ENCODE measurements at places on chromosomes 12 and 14.

DNA sequence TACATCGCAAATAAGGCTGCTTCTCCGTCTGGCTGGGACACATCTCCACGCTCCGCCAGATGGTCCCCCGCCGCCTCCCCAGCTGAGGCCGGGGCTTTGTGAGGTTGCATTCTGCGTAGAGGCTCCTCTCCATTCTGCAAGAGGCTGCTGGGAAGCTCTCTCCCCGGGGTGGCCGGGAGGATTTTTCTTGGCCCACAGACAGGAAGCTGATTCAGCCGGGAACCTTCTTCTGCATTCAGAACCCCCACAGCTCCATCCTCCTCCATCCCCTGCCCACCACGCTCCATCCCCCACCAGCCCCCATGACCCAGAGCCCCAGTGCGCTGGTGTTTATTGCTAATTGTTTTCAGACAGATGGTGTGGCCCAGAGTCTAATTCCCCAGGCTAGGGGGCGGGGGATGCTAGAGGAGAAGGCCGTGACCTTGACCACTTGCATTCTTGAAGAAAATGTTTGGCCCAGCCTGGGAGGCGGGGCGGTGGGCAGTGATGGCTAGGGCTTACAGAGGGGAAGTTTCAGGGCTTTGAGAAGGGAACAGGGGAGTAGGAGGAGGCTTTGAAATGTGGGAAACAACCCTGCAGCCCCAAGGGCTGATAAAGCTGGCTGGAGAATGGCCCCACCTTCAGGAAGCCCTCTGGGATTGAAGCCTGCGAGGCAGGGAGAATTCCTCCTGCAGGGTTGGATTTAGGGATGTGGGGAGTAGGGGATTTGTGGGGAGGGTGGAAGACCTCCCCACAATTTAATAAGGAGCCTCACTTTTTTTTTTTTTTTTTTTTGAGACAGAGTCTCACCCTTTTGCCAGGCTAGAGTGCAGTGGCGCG lies 88.5 kb upstream of the NCOR2 start:
- DNase-seq: no peak

DNA sequence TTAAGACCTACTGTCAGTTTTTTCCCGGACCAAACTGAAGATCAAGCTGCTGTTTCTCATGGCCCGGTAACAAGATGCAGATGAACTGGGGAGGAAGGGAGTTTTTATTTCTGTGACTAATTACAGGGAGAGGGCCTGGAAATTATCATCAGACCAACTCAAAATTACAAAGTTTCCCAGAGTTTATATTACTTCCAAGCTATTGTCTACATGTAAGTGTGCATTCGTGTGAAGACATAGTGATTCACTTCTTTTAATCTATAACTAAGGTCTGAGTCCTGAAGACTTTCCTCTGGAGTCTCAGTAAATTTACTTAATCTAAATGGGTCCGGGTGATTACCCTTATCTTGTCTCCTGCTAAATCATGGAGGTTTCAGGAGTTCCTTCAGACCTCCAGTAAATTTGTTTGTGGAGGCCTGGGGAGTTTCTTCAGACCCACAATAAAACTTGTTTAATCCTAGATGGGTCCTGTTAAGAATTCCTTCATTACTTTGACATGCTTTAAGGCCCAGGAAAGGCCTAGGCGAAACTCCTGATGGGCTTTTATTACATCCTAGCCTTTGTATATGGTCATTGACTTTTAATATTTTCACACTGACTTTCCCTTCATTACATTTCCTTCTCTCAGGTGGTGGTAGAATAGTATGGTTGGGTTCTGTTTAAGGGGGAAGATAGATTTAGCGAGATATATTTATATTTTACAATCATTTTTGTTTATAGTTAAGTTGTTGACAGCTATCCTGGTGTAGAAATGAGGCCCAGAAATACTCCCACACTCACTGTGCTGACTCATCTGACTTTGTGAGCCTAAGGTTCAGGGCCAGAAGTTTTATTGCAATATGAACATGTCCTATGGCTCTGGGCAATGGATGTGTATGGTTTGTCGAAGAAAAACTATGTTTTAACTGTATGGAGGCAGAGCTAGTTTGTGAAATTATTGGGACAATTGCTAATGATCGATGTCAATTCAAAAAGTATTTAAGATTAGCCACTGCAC lies 627.0 kb upstream of the FBXO33 start:
- DNase-seq: no peak

GRCh38 chr12:42486407-42486806 lies 103.1 kb downstream of the PRICKLE1 start:
- no peak for DNase-seq

GRCh38 chr12:8860165-8860961 lies 37.9 kb downstream of the A2ML1 start:
- peak; percentile 23 for DNase-seq

- DNase-seq: no peak
Observed at GRCh38 chr14:76615331-76615730, 145.9 kb upstream of the VASH1 start.

GRCh38 chr12:29150462-29150861 lies 1.4 kb downstream of the FAR2 start:
- DNase-seq: no peak

DNA sequence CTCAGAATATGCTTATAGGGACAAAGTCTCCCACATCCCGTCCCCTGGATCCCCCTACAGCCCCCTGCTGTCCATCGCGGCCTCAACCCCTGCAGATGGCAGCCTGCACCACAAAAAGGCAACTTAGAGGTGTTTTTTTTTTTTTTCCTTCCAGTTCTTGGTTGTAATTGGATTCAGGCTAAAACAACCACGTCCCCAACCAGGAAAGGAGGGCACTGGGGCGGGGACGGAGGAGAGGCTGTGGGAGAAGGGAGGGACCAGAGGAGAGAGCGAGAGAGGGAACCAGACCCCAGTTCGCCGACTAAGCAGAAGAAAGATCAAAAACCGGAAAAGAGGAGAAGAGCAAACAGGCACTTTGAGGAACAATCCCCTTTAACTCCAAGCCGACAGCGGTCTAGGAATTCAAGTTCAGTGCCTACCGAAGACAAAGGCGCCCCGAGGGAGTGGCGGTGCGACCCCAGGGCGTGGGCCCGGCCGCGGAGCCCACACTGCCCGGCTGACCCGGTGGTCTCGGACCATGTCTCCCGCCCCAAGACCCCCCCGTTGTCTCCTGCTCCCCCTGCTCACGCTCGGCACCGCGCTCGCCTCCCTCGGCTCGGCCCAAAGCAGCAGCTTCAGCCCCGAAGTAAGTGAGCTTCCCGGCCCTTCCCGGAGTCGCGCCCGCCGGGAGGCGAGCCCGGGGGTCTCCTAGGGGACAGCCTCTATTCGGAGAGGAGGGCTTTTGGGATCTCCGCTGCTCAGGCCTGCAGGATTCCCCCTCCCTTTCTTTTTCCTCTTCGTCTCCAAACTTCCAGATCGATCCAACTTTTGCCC lies at the start of gene MMP14:
TSS of gene MMP14 (plus strand) at position 285 of the 813 bp plus-strand sequence. CDS start at position 518, 233 bp downstream.
- DNase-seq: no peak

DNA sequence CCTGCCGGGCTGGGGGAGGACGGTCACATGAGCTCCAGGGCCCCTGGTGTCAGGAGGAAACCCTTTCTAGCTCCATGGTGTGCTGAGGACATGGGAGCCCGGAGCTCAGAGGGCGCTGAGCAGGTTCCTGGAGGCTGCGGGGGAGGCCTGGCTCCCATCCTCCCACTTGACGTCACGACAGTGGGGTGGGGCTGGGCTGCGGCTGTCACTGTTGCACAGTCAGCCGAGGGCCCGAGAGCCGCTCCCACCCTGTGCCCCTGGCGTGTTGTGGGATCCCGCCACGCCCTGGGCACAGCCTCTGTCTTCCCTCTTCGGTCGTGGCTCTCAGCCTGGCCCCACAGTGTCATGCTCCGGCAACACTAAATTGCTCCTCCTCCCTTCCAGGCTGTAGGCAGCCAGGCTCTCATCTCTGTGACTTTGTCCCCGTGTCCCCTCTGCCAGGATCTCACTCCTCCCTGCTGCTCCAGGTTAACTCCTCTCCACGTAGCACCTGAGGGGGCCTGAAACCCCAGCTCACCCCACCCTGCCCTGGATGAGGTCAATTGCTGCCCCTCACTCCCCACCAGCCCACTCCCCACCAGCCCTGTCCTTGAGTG lies 33.0 kb downstream of the BEGAIN start:
- no peak for DNase-seq

DNA sequence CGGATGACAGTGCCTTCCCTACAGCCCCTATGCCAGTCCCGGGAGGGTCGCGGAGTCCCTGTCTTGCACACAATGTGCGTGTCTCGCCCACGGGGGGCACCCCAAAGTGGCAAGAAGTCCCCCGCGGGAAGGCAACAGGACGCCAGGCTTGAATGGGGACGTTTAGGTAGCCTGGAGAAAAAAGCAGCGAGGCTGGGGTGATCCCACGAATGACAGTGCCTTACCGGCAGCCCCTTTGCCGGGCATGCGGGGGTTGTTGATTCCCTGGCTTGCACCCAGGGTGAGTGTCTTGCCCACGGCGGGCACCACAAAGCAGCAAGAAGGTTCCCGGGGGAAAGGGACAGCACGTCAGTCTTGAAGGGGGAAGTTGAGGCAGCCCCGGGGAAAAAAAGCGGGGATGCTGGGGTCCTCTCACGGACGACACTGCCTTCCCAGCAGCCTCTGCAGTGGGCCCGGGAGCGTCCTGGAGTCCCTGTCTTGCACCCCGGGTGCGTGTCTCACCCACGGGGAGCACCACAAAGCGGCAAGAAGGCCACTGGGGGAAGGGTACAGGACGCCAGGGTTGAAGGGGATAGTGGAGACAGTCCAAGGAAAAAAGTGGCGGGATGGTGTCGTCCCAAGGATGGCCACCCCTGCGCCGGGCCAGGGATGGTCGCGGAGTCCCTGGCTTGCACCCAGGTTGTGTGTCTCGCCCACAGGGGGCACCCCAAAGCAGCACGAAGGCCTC lies 156.8 kb upstream of the ALG10B start:
- DNase-seq: no peak

DNA sequence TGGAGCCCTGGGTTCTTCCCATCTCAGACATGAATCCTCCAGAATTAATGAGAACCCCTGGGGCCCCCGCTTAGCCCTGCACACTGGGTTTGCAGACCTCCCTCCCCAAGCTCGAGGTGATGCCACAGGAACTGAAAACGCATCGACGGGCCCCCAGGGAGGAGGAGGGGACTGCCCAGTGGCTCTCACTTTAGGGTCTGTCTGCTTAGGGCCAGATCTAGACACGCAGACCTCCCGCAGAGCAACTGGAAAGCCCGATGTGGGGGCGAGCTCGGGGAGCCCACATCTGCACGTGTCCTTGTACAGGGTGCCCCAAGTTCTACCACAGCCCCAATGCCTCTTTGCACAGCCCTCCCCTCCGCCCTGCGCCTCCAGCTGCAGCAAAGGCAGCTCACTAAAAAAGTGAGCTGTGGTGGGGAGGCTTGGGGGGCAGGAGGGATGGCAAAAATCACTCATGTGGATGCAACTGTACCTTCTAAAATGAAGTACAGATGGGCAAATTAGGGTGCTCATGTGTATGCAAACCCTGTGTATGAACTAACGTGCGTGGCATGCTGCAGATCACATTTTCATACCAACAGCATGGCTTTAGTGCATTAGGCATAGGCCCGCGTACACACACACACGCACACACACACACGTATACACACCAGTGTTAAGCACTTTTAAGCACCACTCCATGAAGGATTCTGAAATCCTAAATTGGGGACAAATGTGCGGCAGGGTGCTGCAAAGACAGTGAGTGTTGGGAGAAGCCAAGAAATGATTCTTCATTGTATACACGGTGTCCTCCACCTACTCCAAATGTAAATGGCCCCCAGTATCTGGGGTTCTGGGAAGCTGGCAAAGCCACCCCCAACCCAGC lies 99.9 kb upstream of the MAP1LC3B2 start:
- DNase-seq: no peak

DNA sequence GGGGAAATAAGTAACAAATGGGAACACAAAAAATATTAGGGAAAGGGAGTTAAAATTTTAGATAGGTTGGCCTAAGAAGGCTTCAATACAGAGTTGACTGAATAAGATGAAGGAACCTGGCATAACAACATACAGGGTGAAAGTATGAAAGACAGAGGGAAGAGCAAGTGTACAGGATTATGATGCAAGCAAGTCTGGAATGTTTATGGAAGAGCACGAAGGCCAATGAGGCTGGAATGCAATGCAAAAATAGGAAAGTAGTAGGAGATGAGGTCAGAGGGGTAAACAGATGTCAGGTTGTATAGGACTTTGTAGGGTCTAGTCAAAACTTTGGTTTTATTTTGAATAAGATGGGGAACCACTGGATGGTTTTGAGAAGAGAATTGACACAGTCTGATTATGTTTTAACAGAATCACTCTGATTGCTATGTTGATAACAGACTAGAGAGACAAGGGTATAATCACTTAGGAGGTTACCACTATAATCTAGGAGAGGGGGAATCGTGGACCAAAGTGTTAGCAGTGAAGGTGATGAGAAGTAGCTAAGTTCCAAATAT lies 96.8 kb downstream of the OSBPL8 start:
- no peak for DNase-seq

DNA sequence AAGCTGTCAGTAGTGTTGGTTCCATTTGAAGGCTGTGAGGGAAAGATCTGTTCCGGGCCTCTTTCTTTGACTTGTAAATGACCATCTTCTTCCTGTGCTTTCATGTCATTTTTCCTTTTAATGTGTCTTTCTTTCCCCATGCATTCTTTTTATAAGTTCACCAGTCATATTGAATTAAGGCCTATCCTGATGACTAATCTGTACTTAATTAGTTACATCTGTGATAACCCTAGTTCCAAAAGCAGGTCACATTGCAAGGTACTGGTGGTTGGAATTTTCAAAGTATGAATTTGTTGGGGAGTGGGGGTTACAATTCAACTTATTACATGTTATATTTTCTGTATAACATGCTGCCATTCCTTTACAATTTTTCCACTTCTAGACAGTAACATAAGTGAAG lies 1642.1 kb upstream of the FLRT2 start:
- DNase-seq: no peak

DNA sequence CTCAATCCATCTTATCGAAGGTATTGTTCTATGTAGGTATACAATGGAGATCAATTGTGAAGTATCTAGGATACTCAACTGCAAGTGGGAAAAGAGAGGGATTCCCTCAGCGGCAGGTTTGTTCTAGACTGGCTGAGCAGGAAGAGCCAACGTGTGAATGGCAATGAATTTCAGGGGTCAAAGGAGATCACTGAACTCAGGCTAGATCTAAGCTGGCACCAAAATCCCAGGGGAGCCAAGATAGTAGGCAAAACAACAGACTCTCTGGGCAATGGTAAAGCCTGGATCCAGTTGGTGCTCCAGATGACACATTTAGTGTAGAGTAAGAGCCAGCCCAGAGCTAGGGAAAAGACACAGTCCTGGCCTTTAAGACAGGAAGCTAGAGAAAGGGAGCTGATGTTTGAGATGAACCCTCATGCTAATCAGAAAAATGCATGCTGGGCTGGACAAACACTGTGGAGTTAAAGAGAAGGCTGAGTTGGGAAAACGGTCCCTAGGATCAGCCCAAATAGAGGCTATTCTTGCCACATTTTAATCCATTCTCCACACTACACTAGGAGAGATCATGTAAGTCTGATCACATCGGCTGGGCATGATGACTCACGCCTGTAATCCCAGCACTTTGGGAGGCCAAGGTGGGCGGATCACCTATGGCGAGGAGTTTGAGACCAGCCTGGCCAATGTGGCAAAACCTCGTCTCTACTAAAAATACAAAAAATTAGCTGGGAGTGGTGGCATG lies 45.6 kb downstream of the EFCAB11 start:
- DNase-seq: no peak

GRCh38 chr12:46160101-46160980 lies 108.5 kb downstream of the SLC38A1 start:
- DNase-seq: no peak

GRCh38 chr14:104658325-104658712 lies 31.1 kb upstream of the INF2 start:
- no peak for DNase-seq
